ENCODE measurements at places on chromosomes 16 and 17.

GRCh38 chr16:56681939-56682702 lies at the start of gene MT1X:
MT1X (plus strand) TSS chr16:56682470; CDS start chr16:56682541, 71 bp downstream.
- peak; percentile 93 for DNase-seq

DNA sequence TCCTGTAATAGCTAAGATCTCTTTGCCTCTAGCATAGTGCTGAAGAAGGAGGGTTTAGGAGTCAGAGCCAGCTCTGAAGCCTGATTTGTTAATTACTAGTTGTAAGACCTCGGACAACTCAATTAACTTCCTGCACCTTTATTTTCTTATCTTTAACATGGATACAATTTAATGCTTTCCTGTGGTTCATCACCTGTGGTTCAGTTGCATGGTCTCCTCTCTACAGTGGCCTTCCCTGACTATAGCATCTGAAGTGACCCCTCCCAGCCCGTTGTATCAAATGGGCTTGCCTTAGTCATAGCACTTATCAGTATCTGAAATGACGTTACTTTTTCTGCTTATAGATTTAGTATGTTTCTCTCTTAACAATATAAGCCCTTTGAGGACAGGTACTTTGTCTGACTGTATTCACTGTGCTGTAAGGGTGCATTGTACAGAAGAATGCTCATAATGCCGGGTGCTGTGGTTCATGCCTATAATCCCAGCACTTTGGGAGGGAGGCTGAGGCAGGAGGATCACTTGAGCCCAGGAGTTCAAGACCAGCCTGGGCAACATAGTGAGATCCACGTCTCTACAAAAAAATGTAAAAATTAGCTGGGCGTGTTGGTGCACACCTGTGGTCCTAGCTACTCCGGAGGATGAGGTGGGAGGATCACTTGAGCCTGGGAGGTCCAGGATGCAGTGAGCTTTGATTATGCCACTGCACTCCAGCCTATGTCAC lies 2.6 kb upstream of the NDE1 start:
- peak; percentile 13 for DNase-seq

- peak; percentile 98 for DNase-seq
Measured at GRCh38 chr17:49022391-49022941, 25.3 kb downstream of the IGF2BP1 start.

DNA sequence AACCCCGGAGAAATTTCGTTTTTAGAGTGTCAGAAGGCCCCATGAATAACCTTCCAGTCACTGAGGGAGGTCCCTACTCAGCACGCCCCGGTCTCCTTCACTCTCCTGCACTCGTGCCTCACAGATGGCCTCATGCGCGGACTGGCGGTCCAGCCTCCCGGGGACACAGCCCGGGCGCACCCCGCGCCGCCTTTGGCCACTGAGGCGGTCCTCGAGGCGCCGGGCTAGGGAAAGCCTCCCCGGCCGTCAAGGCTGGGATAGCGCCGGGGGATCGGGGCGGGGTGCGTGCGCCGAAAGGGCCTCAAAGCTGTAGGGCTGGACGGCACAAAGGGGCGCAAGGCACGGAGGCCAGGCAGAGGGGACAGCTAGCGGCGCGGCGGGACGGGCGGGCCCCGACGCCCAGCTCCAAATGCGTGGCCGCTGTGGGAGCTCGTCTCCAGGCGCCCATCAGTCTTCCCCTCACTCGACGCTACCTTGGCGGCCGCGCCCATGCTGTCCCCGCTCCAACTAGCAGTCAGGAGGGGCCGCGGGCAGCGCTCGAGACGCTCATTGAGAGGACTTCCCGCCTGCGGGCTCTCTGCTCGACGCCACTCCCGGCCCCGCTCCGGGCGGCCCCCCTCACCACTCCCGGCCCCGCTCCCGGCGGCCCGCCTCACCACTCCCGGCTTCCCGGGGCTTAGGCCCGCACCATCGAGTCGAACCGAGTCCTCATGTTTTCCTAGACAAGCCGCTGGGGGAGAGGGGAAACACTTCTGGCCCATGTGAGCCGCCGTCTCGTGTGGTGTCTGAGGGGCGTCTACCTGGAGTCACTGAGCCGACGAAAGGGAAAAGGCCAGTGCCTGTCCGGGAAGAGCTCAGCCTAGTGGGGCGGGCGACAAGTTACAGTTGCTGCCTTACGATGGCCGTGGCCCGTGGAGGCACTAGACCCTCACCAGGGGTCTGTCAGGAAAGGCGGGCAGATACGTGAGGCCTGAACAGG lies at the start of gene USP6:
USP6 (plus strand) TSS at position 360 of the 979 bp plus-strand sequence. CDS start 14,336 bp downstream, outside the sequence.
- peak; percentile 52 for DNase-seq

DNA sequence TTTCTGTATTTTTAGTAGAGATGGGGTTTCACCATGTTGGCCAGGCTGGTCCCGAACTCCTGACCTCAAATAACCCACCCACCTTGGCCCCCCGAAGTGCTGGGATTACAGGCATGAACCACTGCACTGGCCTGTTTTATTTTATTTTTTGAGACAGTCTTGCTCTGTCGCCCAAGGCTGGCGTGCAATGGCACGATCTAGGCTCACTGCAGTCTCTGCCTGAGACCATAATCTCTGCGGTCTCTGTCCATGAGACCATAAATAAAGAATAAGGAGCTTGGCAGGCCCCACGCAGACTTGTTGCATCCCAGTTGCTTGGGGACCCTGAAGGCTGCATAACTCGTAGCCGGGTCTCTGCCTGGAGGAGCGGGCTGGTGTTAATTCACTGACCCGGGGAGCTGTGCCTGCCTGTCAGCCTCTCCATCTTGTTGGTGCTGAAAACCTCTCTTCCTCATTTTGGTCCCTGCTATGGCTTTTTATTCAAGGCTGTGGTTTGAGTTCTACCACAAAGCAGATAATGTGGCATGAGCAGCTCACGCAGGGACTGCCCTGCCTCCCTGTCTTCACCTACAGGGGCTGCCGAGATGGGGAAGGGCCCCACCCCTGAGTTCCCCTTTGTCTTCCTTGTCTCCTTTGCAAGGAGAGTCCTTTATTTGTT lies 82.1 kb downstream of the MSI2 start:
- no peak for DNase-seq

- DNase-seq = peak; percentile 60
Measured at GRCh38 chr16:72819345-72819744, 228.6 kb downstream of the ZFHX3 start.

GRCh38 chr17:78502611-78503148 lies 74.5 kb downstream of the DNAH17 start:
- peak; percentile 54 for DNase-seq

- peak; percentile 22 for DNase-seq
Measured at GRCh38 chr16:50881956-50882355, 140.1 kb downstream of the CYLD start.

DNA sequence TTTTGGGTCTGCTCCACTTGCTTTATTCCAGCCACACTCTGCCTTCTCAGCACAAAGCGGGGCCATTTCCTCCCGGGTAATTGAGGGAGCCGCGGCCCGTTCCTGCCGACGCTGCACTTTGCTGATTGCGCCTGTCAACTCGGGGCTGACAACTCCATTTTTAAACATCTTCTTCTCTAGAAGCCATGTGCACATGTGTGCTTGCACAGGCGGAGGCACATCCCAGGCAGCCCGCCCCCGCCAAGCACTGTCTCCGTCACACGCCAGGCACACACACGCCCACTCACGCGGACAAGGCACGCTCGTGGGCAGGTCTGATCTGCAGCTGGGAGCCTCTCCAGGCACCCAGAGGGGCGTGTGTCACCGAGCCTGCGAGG lies 63.2 kb downstream of the ENGASE start:
- no peak for DNase-seq
